ENCODE measurements at places on chromosomes 12 and 14. TPM values are rescaled to one million over a fixed set of nuclear protein-coding genes. Genes with fewer than 3 reads are reported as not detected.

DNA sequence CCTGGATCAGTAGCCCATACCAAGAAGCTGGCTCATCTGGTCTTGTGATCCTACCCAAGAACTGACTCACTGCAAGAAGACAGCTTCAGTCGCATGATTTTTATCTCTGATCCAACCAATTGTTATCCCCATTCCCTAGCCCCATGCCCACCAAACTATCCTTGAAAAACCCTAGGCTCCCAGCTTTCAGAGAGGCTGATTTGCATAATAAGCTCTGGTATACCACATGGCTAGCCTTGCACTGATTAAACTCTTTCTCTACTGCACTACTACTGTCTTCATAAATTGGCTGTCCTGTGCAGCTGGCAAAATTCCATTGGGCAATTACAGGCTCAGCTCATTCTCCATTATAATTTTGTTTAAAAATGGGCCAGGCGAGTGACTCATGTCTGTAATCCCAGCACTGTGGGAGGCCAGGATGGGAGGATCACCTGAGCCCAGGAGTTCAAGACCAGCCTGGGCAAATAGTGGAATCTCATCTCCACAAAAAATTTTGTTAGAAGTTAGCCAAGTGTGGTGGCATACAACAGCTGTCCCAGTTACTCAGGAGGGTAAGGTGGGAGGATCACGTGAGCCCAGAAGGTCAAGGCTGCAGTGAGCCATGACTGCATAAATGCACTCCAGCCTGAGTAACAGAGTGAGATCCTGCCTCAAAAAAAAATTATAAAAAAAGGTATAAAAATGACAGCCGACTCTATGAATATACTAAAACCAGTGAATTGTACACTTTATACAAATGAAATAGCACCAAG is 76.7 kb upstream of the EIF5 start:
- no peak for DNase-seq

DNA sequence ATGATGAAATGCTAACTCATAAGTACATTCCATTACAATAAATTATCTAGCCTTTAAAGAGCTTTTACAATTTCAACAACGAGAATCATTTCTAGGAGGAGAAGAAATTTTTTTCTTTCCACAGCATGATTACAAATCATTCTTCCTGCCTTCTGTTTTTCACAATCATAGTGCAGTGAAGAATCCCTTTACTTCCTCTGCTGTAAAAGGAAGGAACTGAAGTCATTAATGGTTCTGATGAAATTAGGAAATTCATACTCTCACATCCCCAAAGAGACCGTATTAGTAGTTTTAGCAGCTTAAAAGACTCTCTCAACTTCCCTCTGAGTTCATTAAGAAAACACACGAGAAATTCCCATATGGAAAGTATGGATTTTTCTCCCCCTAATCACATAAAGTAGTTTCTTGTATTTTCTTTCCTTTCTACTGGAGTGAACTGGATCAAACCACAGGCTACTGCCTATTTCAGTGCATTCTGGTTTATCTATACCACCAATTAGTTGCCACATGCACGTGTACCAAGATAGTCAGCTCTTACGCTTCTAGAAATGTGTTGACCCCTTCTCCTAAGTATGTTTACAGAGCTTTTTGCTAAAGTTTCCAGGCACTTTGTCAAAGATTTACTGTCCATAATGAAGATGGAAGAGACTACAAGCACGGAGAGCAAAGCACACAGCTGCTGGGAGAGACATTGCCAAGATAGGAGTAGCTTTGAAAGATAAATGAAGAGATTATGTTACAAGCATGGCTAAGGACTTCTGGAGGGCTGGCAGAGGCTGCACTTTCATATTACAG is 58.9 kb upstream of the KITLG start:
- DNase-seq = no peak

The ELK3 gene
- total RNA-seq = 1.3 TPM

The HPD gene
- not detected for total RNA-seq

GRCh38 chr14:98555440-98555839 is 716.6 kb downstream of the BCL11B start:
- DNase-seq = no peak

Data from HT-29 (cell line).